ENCODE measurements at places on chromosomes 5 and 9.

DNA sequence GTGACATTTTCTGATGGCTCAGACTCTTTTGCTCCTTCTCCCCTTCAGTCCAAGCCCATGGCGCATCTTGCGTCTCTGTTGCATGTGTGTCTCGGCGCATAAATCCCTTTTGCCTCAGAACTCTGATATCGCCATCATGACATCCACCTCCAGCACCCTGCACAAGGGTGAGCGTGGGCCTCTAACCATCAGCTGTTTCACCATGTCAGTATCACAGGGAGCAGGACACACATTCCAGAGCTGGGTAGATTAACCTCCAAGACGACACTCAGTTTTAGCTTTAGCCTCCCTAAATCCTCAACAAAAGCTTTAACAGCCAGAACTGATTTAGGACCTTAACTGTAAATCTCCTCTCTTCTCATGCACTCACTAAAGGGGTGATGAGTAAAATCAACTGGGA lies 239.0 kb downstream of the EBF1 start:
- DNase-seq = no peak

DNA sequence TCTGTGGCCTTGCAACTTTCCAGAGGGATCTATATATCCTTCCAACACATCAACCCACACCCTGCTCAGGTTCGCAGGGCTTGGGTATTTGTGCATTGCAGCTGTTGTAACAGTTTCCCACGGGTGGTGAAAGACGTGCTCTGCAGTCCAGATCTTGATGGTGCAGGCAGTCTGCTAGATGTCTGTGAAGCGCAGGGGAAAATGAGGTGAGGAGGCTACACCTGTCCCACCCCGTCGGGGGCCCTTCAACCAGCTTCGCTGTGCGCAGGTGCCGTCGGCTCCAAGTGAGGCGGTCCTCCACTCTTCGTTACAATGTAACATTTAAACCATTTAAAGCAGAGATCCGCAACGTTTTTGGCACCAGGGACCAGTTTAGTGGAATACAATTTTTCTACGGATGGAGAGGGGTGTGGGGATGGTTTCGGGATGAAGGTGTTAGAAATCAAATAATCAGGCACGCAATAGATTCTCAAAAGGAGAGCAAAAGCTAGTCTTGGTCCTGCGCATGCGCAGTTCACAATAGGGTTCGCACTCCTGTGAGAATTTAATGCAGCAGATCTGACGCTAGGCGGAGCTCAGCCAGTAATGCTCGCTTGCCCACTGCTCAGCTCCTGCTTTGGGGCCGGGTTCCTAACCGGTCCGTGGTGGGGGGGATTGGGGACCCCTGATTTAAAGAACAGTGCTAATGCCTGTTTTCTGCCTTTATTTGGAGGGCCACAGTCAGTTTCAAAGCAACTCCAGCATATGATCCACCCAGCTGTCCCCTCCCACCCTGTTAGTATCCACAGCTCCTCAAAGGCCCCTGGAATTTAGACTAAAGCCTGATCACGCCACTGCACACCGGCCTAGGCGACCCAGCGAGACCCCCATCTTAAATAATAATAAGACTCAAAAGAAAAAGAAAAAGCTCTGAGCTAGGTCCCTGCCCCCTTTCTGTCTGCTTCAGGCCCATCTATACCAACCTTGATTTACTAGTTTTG lies 97.1 kb upstream of the SELENOP start:
- peak; percentile 94 for DNase-seq

DNA sequence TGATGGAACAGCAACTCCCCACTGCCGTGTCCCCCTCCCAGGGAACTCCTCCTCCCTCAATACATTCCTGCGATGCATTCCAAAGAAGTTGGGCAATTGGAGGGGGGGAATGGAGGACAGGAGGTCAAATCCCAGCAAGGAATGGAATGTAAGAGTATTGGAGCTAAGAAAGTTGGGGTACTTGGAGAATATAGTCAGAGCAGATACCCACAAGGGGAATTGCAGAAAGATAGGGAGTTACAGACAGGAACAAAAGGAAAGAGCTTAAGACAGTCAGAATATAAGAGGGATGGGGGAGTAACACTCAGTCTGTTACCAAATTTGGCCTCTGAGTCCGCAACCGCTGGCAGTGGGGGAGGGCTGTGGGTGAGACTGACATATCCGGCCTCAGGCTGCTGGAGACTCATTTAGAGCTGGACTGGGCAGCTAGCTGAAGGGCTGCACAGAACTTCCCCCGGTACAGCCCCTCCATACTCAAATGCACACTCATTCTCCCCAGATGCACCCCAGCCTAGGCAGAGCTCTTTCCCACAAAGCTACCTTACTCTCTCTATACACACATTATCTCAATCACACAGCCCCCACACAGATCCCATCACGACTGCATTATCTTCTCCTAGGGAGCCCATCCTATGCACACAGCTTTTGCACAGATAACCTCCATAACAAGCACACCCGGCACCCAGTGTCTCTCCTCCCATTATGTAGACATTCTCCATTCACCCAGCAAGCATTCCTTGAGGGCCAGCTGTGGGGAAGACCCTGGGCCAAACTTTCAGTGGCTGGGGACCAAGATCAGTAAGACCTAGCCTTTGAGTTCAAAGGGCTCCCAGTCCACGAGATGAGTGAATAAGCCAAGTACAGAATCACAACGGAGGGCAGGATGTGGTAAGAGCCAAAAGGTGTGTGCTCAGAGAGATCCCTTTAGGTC lies 3.7 kb downstream of the TLN1 start:
- DNase-seq = peak; percentile 75

DNA sequence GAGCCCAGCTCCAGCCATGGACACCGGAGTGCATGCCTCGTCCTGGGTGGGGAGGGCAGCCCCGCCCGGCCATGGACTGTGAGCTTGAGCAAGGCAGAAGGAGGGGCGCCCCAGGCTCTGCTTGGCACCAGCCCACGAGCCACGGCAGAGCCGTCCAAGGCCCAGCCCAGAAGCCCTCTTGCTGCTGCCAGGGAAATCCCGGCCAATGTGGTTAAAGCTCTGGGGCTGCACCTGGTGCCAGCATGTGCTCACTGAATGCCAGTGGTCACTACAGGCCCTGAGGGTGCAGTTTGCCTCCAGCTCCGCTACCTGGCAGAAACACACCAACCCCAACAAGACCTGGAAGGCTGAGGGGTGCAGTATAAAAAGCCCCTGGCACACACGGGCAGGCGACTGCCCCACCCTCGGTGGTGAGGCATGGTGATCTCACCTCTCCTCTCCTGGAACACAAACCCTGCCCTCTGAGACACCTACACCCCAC lies 11.8 kb downstream of the BRD3 start:
- DNase-seq = no peak

- no peak for DNase-seq
These were observed 249.6 kb upstream of the DAP start for GRCh38 chr5:11010429-11011210.

DNA sequence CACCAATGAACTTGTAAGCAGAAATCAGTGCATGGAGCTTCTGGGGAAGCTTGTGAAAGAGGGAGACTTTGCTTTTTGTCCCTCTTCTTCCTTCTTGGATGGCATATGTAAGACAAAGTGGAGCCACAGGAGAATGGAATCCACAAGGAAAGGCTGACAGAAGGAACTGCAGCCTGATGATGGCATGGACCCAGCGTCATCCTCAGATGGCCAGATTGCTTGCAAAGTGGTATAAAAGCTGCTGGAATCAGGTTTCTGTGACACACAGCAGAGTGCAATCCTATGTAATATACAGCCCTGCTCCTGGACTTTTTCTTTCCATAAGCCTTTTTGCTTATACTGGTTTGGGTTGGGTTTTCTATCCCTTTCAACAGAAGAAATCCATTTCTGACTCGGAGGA lies 31.4 kb upstream of the SPARC start:
- no peak for DNase-seq

GRCh38 chr9:71703172-71703872 lies 65.0 kb downstream of the CEMIP2 start:
- no peak for DNase-seq

- DNase-seq = peak; percentile 91
These were observed at the start of gene TRIM52 for GRCh38 chr5:181260720-181261319. Gene TRIM52 (minus strand): TSS chr5:181261143. CDS start chr5:181260813, 330 bp downstream.

GRCh38 chr5:146188358-146188757 lies 5.9 kb upstream of the LARS1 start:
- no peak for DNase-seq

- DNase-seq = no peak
These were observed 70.8 kb upstream of the RPS23 start for GRCh38 chr5:82348784-82349425.

- no peak for DNase-seq
These were observed 24.6 kb upstream of the ADRB2 start for GRCh38 chr5:148801682-148802276.

DNA sequence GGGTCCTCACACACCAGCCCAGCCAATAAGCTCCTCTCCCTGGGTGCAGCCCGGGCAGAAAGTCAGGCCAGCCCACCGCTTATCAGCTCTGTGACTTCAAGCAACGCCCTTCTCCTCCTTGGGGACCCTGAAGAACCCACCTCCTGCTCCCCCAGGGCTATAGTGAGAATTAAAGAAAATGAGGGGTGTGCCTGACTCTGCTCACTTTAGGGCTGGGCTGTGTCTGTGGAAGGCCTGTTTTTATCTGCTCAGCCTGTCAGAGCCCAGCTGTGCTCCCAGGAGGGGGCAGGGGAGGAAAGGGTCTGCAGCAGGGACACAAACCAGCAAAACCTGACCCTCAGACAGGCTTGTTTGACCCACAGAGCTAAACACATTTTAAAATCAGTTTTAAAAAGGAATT lies 3.9 kb downstream of the GPRIN1 start:
- no peak for DNase-seq

- DNase-seq = no peak
These were observed 86.6 kb downstream of the KCNN2 start for GRCh38 chr5:114448481-114448880.

- DNase-seq = no peak
These were observed 169.5 kb downstream of the ZNF608 start for GRCh38 chr5:124576848-124577409.

DNA sequence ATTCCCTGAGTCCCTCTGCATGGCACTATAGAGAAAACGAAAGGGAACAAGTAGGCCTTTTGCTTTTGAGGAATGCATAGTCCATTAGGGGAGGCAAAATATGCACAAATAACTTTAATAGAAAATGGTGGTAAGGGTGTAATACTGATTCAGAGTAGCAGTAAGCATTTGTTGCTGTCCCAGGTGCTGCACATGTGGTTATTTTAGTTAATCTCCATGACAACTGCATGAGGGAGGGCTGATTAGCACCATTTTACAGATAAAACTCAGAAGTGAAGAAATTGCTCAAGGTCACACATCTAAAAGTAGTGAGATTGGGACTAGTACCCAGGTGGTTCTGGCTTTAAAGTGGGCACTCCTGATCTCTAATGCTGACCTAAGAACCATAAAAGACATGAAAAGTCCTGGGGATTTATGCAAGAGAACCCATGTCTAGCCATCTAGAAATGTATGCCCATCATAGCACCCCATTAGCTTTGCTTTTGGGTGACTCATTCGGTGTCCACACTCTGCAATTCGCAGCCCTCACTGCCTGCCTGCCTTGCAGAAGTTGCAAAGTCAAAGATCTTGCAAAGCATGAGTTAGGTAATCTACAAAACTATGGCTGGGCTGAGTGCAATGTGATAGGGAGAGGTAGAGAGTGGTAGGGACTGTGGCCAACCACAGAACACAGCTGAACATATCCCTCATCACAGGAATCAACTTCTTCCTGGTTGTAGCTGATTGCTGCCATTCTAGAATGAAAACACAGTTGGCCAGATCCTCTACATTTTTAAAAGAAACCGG lies 195.2 kb downstream of the PTTG1 start:
- DNase-seq = no peak

DNA sequence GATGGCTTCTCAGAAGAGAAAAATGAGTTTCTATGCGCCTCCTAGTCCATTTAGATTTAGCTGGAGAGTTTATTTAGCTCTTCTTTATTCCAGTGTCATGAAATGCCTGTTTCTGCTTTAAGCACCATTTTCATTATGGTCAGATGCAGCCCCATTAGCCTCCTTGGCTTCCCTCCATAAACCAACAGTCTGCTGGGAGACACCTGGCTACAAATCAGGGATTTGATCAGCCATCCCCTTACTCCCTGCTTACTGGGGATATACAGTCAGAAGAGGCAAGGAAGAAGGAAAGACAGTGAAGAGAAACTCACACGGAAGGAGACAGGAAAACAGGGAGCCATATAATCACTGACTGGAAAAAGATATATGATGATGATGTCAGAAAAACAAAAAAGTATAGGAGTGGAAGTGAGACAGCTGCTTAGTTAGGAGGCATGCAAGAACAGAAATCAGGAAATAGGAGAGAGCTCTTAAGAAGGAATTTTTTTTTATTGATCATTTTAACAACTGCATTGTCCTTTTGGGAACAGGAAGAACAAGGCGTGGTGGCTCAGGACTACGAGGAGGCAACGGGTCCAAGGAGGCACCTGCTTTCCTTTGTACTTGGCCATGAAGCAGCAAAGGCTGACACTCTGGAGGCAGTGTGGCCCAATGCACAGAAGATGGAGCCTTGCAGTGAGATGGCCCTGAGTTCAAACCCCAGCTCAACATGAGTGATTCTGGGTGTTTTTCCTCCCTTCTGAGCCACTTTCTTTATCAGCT lies 56.1 kb downstream of the MED27 start:
- no peak for DNase-seq

- no peak for DNase-seq
These were observed 85.4 kb downstream of the SLC1A3 start for GRCh38 chr5:36691696-36692371.

DNA sequence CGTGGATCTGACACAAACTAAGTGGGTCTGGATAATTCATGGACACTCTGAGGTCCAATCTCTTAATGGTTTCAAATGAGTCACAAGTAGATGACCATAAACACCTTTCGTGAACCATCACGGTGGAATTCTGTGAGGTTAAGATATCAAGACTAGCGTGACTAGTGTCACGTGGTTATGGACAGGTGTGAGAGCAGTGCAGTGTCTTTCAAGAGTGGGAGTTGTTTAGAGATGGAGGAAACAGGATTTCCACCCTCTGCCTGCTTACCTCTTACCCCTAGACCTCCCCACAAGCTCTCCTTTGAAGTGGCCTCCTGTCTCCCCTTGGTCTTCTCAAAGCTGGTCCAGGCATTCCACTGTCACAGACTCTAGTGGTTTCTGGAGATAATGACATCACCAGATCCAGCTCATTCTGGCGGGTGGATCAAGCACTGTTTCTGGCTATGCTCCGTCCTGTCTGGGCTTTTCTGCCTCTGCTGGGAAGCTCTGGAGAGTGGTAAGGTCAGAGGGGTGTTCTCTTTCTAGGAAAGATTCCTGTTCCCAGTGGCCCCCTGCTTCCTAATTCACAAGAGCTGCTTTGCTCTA lies 20.0 kb upstream of the ZNF782 start:
- no peak for DNase-seq

- peak; percentile 84 for DNase-seq
These were observed 5.8 kb upstream of the TRIM41 start for GRCh38 chr5:181217111-181217802.

- DNase-seq = no peak
These were observed 263.9 kb downstream of the SPOCK1 start for GRCh38 chr5:137234973-137235943.

DNA sequence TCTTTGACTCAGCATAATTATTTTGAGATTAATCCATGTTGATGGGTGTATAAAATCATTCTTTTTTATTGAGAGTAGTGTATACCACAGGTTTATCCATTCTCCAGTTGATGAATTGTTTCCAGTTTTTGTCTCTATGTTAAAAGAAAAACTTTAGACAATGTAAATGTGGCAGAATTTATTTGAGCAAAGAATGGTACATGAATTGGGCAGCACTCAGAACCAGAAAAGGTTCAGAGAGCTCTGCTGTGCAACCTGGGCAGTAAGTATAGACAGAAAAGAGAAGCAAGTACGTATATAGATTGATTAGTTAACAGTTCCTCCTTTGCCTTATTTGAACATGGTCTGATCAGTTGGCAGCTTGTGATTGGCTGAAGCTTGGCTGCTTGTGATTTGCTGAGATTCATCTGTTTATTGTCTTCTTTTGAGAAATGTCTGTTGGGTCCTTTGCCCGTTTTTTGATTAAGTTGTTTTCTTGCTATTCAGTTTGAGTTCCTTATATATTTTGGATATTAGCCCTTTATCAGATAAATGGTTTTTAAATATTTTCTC lies 41.4 kb downstream of the CDC42SE2 start:
- DNase-seq = no peak

Measured in activated naive CD4-positive, alpha-beta T cell treated with anti-CD3 and anti-CD28 coated beads for 36 hours (primary cell).